Activated CD8-positive, alpha-beta T cell treated with anti-CD3 and anti-CD28 coated beads, Interleukin-2, amount 10 ng/mL, durations not matched to agents 7 days and 5 days (primary cell): ENCODE measurements at places on chromosomes 7 and 10. TPM values are rescaled to one million over a fixed set of nuclear protein-coding genes. Genes with fewer than 3 reads are reported as not detected.

Gene ENKUR
- not detected for total RNA-seq

Gene PODXL
- total RNA-seq: 1.5 TPM

- H3K4me1 ChIP-seq: no peaks in the 10 kb centered on the region
- H3K27ac ChIP-seq: no peak overlapping the region
- DNase-seq: no peak
- no peak overlapping the region for H3K4me3 ChIP-seq
Observed at GRCh38 chr10:118687472-118687871, 67.3 kb downstream of the CACUL1 start.

DNA sequence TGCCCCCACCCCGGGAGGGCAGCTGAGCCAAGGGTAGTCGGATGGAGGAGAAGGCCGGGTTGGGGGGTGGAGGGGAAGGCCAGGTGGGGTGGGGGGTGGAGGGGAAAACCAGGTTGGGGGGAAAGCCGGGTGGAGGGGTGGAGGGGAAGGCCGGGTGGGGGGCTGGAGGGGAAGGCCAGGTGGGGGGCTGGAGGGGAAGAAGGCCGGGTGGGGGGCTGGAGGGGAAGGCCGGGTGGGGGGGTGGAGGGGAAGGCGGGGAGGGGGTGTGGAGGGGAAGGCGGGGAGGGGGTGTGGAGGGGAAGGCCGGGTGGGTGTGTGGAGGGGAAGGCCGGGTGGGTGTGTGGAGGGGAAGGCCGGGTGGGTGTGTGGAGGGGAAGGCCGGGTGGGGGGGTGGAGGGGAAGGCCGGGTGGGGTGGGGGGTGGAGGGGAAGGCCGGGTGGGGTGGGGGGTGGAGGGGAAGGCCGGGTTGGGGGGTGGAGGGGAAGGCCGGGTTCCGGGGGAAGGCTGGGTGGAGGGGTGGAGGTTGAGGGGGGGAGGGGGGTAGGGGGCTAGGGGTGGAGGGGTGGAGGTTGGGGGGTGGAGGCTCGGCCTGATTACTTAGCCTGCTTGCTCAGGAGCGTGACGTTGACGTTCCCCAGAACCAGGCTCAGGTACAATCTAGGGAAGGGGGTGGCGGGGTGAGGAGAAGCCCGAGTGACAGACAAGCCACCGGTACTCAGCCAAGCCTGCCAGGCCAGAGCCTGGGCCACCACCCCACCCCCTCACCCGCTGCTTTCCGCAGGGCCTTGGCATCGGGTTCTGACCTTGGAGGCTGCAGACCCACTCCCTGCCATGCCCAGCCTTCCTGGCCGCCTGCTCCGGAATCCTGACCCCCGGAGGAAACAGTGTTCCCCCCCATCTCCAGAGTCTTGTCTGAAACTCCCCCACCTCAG, 5.6 kb downstream of the TMEM120A start:
- H3K36me3 ChIP-seq: peaks cover 3% of the 10 kb centered on the region
- DNase-seq: no peak
- no peak overlapping the region for H3K27ac ChIP-seq
- H3K4me3 ChIP-seq: no peak overlapping the region
- H3K4me1 ChIP-seq: peaks cover 5% of the 10 kb centered on the region

DNA sequence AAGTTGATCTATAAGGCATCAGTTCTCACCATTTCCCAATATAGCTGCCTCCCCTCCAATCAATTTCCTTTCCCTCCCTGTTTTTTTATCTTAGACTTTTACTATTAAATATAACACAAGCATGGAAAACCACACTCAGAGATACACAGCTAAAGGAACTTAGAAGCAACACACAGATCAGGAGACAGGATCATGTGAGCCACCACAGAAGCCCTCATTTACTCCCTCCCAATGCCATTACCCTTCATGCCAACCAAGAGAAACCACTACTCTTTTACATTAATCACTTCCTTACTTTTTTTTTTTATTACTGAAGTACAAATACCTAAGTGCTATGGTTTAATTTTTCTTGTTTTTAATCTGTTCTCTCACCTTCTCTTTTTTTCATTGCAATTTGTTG, 33.0 kb downstream of the COG5 start:
- H3K4me3 ChIP-seq: no peak overlapping the region
- H3K27me3 ChIP-seq: no peaks in the 10 kb centered on the region
- no peak overlapping the region for H3K27ac ChIP-seq
- H3K36me3 ChIP-seq: peaks cover 25% of the 10 kb centered on the region
- no peak for DNase-seq

- DNase-seq: no peak
- no peak overlapping the region for H3K27ac ChIP-seq
- no peak overlapping the region for H3K4me3 ChIP-seq
- H3K4me1 ChIP-seq: no peaks in the 10 kb centered on the region
Observed at GRCh38 chr10:36253731-36254130, 611.6 kb upstream of the FZD8 start.

- DNase-seq: no peak
- H3K27me3 ChIP-seq: no peaks in the 10 kb centered on the region
- H3K36me3 ChIP-seq: peaks cover 5% of the 10 kb centered on the region
- peaks cover 84% of the 10 kb centered on the region for H3K4me1 ChIP-seq
Observed at GRCh38 chr10:3763035-3763456, 22.0 kb downstream of the KLF6 start.

DNA sequence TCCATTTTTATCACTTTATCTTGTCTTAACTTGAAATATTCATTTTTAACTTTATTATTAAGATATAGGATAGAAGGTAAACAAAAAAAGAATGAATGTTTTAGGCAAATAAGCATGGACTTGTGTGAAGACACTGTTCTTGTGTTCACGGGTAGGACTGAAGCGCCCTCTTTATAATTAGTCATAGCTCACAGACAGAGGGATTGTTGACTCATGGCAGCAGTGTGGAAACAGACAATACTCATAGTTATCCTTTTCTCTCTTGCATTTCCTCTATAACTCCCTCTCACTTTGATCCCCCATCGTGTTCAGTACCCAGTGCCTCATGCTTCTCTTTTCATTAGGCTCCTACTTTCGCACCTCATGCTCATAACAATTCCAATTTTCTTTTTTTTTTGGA, 731.8 kb downstream of the PHTF2 start:
- no peaks in the 10 kb centered on the region for H3K27me3 ChIP-seq
- H3K4me1 ChIP-seq: no peaks in the 10 kb centered on the region
- H3K27ac ChIP-seq: no peak overlapping the region
- no peaks in the 10 kb centered on the region for H3K36me3 ChIP-seq
